Astrocyte of the hippocampus (primary cell): ENCODE measurements at places on chromosomes 4 and X.

DNA sequence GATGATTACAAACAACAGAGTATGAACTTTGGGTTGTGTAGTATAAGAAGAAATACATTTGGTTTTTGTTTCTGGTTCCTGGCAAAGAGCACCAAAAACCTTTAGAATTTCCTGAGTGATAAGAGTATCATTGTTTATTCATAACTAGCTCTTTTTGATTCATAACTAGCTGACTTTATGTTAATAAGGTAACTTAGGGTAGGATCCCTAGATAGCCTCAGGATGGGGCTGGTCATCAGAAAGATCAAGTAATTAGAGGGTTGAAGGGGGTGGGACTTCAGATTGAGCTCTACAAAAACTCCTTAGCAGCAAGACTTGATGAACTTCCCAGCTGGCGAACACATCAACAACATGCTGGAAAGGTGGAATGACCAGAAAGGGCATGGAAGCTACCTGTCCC, 166.5 kb downstream of the SCFD2 start:
- DNase-seq, result no peak

DNA sequence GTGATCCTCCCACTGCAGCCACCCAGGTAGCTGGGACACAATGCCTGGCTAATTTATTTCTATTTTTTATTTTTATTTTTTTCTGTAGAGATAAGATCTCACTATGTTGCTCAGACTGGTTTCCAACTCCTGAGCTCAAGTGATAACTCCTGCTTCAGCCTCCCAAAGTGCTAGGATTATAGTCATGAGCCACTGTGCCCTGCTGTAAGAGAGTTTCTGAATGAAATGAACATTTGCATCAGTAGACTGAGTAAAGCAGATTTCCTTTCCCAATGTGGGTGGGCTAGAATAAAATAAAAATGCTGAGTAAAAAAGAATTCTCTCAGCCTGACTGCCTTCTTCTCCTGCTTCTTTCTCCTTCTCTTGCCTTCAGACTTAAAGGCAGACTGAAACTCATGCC, 555.4 kb upstream of the PITX2 start:
- DNase-seq, result no peak

- peak; percentile 17 for DNase-seq
Measured at GRCh38 chr4:138051157-138051556, 191.0 kb downstream of the SLC7A11 start.

DNA sequence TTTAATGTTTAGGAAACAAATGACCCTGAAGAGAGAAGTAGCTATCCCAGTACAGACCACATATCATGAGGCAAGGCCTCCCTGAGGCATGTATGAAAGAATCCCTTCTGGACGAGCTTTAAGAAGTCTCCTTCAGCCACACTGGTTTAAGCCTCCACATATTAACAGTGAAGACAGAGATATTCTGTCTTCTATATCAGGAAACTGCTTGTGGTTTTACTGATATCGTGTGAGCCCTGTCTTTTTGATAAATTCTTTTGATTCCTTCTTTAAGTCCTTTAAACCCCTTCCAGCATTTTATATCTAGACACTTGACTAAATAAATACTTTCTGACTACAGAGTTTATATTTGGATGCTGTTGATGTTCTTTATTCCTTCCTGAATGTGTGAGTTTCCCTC, 45.9 kb upstream of the GPC4 start:
- no peak for DNase-seq

DNA sequence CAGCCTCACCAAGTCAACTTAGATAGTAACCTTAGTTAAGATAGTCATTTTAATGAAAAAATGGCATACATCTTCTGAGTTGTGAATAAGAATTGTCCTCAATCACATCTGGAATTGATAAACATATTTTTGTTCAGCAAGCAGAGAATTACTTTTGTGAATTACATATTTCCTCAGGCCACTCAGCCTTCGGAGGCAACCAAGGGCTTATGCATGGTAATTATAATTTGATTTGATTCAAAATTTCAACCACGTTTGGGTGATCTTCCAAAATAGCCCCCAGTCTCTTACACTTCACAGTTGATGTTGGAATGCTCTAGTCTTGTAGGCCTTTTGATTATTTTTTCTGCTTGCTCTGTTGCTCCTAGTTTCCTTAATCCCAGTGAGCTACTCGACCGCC, 63.4 kb downstream of the GALNTL6 start:
- no peak for DNase-seq

DNA sequence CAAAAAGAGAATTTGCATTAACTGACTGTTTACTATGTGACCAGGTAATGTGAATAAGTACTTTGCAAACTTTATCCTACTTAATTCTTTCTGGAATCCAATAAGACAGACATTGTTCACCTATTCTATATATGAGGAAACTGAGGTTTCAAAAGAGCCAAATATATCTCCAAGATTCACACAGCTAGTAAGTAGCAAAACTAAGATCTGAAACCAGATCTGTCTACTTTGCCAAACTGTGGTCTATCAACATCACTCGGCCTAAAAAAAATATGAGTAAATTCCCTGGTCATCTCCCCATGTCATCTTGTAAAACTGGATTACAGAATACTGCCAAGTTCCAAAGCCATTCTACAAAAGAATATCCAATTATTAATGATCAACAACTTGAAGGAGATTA, 52.8 kb downstream of the ANAPC10 start:
- no peak for DNase-seq

- peak; percentile 39 for DNase-seq
Measured at GRCh38 chrX:10326578-10326977, 169.8 kb downstream of the CLCN4 start.

DNA sequence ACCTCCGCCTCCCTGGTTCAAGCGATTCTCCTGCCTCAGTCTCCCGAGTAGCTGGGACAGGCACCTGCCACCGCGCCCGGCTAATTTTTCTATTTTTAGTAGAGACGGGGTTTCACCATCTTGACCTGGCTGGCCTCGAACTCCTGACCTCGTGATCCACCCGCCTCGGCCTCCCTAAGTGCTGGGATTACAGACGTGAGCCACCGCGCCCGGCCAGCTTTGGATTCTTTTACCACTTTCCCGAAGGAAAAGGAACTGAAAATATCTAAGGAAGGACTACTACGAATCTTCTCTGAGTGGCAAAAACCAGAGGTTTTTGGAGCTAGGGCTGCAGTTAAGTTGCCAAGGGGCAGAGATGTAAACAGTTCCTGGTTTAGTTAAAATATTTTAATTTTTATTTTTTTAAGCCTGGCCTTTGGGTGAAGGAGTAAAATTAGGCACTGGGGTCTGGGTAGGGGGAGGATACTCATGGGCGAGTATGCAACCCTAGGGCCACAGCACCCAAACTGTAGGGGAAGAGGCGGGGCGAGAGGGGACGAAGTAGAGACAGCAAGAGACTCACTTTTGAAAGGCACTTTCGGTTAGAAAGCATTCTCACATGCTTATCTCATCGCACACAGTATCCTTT, 525 bp upstream of the CISD2 start:
- DNase-seq, result no peak

- peak; percentile 29 for DNase-seq
Measured at GRCh38 chrX:34365471-34365870, 233.4 kb upstream of the FAM47A start.

DNA sequence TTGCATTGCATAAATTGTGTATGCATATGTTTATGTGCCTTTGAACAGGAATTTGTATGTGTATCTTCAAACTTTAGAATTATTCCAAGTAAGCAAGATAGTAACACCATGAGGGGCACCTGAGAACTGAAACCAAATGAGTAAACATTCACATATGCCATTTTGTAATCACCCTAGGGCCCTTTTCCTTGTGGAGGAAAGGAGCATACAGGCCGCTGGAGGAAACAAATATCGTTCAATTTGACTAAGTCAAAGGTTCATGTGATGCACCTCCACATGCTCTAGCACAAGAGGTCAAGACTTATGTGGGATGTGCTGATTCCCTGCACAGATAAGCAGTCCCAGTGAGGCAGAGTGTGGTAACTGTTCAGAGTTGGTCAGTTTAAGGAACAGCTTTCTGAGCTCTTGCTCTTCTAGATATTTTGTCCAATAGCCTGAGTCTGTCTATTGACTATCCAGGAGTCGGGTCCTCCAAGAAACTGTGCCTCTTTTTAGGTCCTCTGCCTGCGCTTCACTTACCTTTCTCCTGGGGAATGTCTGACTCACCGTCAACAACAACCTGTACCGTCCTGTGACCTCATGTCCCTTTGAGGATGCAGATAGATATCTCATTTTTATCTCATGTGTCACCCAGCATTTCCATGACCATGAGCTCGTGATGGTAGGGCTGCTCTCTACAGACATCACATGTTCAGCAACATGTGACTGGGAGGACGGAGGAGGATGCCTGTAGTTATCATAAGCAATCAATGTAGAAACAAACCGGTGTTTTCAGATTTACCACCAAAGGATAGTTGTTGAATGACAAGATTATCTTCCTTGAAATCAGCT, 196.9 kb downstream of the NWD2 start:
- DNase-seq, result peak; percentile 3

GRCh38 chr4:55012363-55013230, 112.8 kb downstream of the KDR start:
- no peak for DNase-seq

GRCh38 chr4:32560306-32560705, 1840.1 kb downstream of the PCDH7 start:
- peak; percentile 65 for DNase-seq

- DNase-seq, result no peak
Measured at GRCh38 chrX:67500617-67501016, 43.2 kb upstream of the AR start.

GRCh38 chr4:53119680-53120079, 246.2 kb downstream of the SCFD2 start:
- DNase-seq, result peak; percentile 84

- DNase-seq, result no peak
Measured at GRCh38 chr4:121541696-121542095, 155.1 kb downstream of the ANXA5 start.

DNA sequence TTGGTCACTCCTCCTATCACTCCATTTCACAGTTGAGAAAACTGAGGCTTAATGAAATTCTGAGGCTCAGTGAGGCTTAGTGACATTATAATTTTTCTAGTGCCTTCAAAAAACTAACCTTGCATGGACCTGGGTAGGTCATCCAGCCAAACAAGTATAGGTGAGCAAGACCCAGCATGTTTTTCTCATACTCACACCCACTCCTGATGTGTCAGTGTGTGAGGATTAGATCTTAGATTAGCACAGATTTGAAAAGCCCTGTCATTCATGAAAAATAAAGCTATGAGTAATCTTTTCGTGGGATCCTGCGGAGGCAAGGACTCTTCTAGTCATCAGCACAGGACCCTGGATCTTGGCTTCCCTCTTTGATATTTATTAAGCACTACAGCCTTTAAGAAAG, 146.7 kb downstream of the CHIC2 start:
- DNase-seq, result no peak

DNA sequence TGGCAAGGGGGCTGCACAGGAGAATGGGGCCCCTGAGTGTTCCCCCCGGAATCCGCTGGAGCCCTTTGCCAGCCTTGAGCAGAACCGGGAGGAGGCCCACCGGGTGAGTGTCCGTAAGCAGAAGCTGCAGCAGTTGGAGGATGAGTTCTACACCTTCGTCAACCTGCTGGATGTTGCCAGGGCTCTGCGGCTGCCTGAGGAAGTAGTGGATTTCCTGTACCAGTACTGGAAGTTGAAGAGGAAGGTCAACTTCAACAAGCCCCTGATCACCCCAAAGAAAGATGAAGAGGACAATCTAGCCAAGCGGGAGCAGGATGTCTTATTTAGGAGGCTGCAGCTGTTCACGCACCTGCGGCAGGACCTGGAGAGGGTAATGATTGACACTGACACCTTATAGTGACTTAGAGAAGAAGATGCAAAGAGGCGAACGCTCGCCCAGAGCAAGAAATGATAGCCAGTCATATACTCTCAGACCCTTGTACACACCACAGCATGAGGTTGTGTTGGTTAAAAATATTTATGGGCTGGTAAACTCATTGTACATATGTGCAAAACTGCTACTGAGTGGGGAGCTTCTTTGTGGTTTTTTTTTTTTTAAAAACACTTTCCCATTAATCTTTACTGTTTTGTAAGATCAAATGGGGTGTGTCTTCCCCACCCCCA, 52.5 kb downstream of the JADE1 start:
- no peak for DNase-seq

DNA sequence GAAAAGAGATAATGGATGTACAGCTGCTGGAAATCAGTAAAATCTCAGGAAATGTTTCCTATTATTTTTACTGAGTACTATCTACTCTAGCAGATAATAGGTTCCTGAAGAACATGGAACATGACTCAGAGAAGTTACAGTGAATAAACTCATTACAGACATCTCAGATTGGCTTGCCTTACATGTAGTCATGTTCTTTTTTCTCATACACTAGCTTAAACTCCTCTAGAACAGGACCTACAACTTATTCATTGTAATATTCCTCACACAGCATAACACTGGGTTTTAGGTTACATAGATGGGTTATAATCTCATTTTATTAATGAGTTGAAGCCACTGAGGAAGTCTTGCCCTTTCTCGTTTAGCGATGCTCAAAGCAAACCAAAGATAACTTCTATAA, 86.9 kb upstream of the BMP2K start:
- no peak for DNase-seq

GRCh38 chr4:132203618-132204017, 945.5 kb upstream of the PCDH10 start:
- DNase-seq, result no peak

GRCh38 chr4:25966171-25966570, 52.2 kb downstream of the SMIM20 start:
- DNase-seq, result no peak

DNA sequence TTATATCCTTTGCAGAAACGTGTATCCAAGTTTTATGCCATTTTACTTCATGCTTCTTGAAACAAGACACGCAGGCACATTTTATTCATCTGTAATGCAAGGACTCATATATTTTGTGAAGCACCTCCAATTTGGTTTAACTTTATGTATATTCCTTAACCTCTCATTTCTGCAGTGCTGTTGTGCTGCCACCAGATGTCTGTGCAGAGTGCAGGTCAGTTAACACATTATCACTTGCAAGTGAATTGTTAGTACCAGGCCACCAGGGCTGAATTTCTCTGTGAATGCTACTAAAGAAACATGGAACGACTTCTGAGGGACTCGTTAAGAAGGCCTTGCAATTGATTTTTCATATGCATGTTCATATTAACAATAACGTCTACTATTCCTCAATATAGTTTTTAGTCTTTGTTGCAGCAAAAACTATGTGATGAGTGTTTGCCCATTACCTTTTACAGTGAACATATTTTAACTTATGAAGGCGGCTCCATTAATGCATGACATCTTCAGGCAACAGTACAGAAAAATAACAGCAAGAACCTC, 770.3 kb downstream of the NLGN4X start:
- peak; percentile 15 for DNase-seq

DNA sequence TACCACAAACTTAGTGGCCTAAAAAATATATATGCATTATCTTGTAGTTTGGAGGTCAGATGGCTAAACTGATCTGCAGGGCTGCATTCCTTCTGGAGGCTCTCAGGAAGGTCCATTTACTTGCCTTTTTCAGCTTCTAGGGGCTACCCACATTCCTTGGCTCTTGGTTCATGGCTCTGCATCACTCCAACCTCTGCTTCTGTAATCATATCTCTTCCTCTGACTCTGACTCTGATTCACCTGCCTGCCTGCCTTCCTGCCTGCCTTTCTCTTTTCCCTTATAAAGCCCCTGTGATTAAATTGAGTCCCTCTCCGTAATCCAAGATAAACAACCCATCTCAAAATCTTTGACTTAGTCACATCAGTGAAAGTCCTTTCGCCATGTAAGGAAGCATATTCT, 25.0 kb upstream of the FRMPD4 start:
- DNase-seq, result no peak
